Posterior cingulate gyrus (tissue), 11 donors: ENCODE measurements at places on chromosomes 5 and 9.

DNA sequence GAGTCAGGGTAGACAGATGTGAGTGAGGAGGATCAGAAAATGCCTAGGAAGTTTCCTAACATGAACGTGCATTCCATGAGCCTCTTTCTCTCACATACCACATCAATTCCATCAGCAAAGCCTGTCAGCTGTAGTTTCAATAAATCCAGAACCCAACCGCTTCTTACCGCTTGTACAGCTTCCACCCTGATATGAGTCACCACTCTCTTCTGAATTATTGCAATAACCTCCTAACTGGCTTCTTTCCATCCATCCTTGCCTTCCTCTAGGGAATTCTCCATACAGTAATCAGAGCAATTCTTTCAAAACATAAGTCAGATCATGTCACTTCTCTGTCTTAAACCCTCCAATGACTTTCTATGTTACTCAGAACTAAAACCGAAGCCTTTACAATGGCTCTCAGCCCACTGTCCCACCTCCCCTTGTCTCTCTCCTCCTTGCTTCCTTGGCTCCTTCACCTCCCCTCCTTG is 8.1 kb upstream of the RAD23B start:
- no peak for DNase-seq

GRCh38 chr5:69364414-69364813 is 4.9 kb downstream of the AK6 start:
- no peak for DNase-seq

- no peak for DNase-seq
Measured at GRCh38 chr5:146068206-146068605, 37.2 kb downstream of the PLAC8L1 start.

- DNase-seq: no peak
Measured at GRCh38 chr5:67792891-67793290, 422.7 kb upstream of the PIK3R1 start.

DNA sequence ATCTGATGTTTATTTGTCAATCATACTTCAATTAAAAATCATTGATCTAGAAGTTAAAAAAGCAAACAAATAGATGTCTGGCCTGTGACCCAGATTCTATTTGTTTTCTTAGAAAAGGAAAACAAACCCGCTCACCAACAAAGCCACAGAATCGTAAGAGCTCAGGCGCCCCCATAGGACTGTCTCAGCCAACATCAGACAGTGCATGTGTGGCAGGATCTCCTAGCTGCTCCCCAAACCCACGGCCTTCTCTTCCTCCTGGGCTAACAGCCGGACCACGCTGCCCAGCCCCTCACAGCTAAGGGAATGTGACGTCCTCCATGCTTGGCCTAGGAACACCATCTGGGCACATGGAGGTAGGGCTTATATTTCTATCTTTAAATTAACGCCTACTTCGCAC is 19.4 kb downstream of the OR2Y1 start:
- no peak for DNase-seq

GRCh38 chr9:437574-438001 is 222.9 kb downstream of the DOCK8 start:
- no peak for DNase-seq

DNA sequence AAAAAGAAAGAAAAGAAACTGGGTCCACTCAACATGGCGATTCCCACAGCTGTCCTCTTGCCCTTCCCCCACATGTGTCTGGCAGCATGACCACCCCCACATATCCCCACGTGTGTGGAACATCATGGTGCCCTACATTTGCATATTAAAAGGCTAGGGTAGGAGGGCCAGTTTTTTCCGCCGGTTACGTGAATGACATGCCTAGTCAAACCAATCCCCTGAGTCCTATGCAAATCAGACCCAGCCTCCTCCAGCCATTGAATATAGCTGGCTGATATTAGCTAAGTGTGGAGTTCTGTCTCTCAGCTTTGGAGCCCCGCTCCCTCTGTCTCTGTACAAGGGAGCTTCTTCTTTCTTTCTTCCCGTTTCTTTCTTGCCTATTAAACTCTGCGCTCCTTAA is 33.0 kb upstream of the CCDC112 start:
- no peak for DNase-seq

DNA sequence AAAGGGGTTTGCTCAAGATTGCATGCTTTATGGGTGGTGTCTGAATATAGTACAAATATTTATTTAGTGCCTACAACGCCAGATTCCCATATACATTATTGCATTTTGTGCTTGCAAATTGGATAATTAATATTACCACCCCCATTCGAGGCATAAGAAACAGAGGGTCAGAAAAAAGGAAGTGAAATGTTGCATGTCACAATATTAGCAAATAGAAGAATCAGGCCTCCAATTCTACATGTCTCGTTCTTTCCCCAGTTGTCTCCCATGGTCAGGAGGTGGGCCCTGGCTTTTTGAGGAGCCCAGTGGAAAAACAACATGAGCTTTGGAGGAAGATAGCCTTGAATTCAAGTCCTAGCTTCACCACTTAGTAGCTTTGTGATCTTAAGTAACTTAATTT is 98.1 kb upstream of the CCDC112 start:
- no peak for DNase-seq

DNA sequence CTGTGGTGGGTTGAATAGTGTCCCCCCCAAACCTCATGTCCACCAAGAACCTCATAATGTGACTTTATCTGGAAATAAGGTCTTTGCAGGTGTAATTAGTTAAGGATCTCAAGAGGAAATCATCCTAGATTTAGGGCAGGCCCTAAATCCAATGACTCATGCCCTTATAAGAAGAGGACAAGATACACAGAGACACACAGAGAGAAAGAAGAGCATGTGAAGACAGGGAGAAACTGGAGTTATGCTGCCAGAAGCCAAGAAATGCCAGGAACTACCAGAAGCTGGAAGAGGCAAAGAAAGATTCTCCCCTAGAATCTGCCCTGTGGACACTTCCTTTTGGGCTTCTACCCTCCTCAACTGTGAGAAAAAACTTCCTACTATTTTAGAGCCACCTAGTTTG is 8.8 kb downstream of the FAM13B start:
- DNase-seq: no peak
